ENCODE measurements at places on chromosomes 16 and 17. TPM values are rescaled to one million over a fixed set of nuclear protein-coding genes. Genes with fewer than 3 reads are reported as not detected.

EMP2 gene
- total RNA-seq: 17.8 TPM

SP6 gene
- under 0.01 TPM for total RNA-seq

CPPED1 gene
- 6.4 TPM for total RNA-seq

SP2 gene
- 0.72 TPM for total RNA-seq

IRX3 gene
- not detected for total RNA-seq

ADAD2 gene
- total RNA-seq: not detected
